ENCODE measurements at places on chromosomes 2 and 18. TPM values are rescaled to one million over a fixed set of nuclear protein-coding genes. Genes with fewer than 3 reads are reported as not detected.

The ITPRIPL1 gene
- total RNA-seq: 7.7 TPM

The CNGA3 gene
- total RNA-seq: not detected

The TSPYL6 gene
- not detected for total RNA-seq

The SH2D6 gene
- total RNA-seq: not detected

The REG3A gene
- not detected for total RNA-seq

The WIPF1 gene
- total RNA-seq: 7.6 TPM

The FN1 gene
- total RNA-seq: 962 TPM

The SFTPB gene
- not detected for total RNA-seq

The SLC4A5 gene
- 0.14 TPM for total RNA-seq

The PRKAG3 gene
- total RNA-seq: not detected

The UCN gene
- not detected for total RNA-seq

The SIX2 gene
- total RNA-seq: 3.1 TPM

The CAVIN2 gene
- total RNA-seq: 0.51 TPM

The KANSL3 gene
- total RNA-seq: 30.8 TPM

The ARHGAP28 gene
- 2.3 TPM for total RNA-seq

The CYRIA gene
- 2.0 TPM for total RNA-seq

The SERPINB13 gene
- not detected for total RNA-seq

The APOB gene
- total RNA-seq: not detected

The LRP1B gene
- 0.12 TPM for total RNA-seq

The CEBPZ gene
- 64.2 TPM for total RNA-seq

The DNPEP gene
- total RNA-seq: 54.0 TPM

The NEURL3 gene
- total RNA-seq: 1.0 TPM

The SS18 gene
- 234 TPM for total RNA-seq

The SERPINB3 gene
- 0.12 TPM for total RNA-seq

The AFF3 gene
- 0.35 TPM for total RNA-seq

The SERPINB11 gene
- not detected for total RNA-seq

The OTOS gene
- not detected for total RNA-seq

The NGEF gene
- 4.2 TPM for total RNA-seq

The SLC5A7 gene
- total RNA-seq: not detected

The TRIM43B gene
- total RNA-seq: not detected

The DCDC2C gene
- not detected for total RNA-seq

The TEX44 gene
- total RNA-seq: not detected

The CCDC148 gene
- 1.2 TPM for total RNA-seq

The SRSF7 gene
- total RNA-seq: 215 TPM

The TMEM17 gene
- 3.5 TPM for total RNA-seq

The RASGRP3 gene
- total RNA-seq: 0.36 TPM

The TCF4 gene
- 9.3 TPM for total RNA-seq

The LONRF2 gene
- 0.43 TPM for total RNA-seq

The NEMP2 gene
- total RNA-seq: 5.1 TPM

The ASXL2 gene
- 8.5 TPM for total RNA-seq
